ENCODE measurements at places on chromosomes 11 and 22.

DNA sequence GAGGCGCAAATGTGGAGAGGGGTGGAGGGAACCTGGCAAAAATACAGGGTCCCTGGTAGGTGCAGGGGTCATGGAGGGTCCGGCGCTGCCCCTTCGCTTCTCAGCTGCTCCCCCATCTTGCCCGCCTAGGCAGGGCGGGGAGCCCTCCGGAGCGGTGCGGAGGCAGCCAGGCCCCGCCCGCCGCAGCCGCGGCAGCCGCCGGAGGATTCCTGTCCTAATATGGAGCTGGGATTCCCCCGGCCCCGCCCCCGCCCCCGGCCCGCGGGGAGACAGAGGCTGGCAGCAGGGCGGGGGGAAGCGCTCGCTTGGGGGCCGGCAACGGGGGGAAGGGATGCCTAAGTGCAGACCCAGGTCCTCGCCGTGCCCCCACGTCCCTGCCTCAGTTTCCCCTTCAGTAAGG, 1.0 kb upstream of the NPAS4 start:
- no peak for DNase-seq

DNA sequence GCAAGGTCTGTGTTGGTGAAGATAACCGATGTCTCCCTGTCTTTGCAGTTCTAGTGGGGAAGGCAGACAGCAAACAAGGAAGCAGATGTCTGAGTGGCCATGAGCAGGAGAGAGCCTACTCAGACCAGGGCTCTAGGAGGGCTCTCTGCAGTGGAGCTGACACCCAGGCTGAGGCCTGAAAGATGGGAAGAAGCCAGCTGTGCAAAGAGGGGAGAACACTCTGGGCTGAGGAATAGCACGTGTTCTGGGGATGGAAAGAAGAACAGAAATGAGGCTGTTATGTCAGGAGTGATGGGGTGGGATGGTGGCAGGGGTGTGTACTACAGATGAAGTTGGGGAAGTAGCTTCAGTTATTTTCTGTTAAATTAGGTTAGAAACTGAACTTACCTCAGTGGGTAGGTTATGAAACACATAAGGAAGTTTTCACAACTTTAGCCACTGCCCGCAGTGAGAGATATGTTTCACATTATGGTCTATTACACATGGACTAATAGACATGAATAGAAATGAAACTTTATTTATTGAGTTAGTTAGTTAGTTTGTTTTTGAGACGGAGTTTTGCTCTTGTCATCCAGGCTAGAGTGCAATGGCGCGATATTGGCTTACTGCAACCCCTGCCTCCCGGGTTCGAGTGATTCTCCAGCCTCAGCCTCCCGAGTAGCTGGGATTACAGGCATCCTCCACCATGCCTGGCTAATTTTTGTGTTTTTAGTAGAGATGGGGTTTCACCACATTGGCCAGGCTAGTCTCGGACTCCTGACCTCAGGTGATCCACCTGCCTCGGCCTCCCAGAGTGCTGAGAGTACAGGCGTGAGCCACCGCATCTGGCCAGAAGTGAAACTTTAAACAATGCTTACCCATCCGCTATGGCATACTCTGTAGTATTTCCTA, 7.8 kb downstream of the DCPS start:
- no peak for DNase-seq

DNA sequence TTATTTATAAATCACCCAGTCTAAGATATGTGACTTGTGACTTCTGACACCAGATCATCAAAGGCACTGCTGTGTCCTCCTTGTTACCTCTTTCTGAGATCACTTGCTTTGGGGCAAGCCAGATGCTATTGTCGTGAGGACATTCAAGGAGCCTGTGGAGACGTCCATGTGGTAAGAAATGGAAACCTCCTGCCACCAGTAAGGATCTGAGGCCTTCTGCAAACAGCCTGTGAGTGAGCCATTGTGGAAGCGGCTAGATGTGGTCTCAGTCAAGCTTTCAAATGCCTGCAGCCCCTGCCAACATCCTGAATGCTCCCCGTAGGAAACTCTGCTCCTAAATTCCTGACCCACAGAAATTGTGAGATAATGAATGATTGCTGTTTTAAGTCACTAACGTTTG, 11.7 kb upstream of the RDX start:
- DNase-seq, result no peak

DNA sequence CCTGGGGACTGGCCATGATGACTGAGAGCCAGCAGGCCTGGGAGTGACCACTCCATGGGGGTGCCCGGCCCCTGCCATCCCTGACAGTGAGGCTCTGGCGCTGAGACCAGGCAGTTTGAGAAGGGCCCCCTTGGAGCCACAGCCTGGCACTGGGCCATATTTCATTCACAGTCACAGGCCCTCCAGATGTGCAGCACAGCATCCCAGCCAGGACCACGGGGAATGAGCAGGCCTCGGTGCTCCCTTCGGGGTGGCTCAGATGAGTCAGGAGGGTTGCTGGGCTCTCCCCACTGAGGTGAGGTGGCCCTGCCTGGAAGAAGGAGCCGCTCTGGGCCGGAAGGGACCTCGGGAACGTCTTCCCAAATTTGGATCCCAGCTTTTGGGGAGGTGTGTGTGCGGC, 53.0 kb downstream of the GRAMD4 start:
- no peak for DNase-seq

DNA sequence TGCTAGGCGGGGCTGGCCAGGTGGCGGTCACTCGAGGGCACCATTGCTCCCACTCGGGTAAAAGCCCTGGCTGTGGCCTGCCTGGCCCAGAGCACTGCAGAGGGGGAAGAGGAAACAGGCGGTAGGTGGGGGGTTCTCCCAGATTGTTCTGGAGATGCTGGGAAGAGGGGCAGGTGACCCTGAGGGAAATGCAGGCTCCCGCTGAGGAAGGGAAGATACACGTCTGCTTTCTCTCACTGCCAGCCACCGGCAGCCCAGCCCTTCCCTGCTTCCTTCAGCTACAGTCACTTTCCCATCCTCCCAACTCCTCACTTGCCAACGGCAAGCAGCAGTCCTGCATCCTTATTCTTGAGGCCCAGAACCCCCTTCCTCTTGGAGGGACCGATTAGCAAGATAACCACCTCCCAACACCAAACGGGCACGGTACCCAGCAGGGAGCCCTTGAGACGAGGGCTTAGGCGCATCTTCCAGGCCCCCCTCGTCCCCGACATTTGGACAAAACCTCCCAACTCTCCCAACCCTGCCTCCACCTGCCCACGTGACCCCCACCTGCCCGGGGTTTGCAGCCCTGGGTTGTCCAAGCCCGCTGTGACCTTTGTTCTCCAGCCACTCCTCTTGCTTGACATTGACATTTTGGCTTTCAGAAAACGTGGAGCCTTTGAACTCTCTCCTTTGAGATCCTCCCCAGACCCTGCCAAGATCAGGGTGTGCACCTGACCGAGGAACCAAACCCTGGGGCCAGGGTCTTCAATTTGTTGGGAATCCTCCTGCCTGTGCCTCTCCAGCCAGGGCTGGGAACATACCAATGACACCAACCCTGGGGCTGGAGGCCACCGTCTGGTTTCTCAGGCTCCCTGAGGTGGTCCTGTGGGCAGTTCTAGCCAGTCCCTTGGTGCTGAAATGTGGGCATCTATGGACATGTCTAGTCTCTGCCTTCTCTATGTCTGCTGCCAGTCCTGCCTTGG, 48.8 kb upstream of the TTLL12 start:
- no peak for DNase-seq

DNA sequence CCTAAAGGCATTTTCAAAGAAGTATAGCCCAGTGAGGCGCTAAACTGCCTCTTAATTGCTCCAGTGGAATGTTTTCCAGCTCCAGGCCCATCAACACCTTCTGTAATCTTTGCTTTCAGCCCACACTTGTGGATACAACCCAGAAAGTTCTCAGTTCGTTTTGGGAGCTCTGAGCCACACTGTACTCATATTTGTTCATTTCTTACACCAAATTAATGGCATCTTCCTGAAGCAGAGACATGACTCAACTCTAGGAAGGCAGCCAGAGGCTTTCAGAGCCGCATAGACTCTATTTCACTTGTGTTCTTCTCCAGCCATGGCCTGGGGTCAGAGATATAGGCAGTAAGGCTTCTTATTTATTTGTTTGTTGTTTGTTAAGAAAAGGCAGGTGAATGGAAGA, 175.5 kb upstream of the NCAM1 start:
- no peak for DNase-seq

DNA sequence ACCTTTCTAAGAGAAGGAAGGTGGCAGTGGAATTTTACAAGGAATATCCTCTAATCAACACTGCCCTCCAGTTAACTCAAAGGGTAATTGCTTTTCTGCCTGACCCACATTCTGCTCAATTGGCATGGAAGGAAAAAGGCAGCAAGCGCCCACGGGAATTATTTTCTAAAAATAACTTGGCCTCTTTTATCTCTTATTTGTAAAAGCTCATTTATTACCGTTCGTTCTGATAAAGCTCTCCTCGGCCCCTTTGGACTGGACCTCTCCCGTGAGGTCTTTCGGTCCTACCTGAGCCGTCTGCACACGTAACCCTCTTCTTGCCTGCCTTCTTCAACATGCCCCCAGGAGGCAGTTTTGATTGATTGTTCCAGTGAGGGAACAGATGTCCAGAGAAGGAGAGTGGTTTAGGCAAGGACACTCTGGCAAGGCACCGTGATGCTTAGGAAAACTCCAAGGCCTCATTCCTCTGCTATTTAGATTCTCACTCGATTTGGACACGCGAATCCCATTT, 53.2 kb upstream of the CRTAM start:
- no peak for DNase-seq

GRCh38 chr22:43462701-43463100, 50.9 kb downstream of the MPPED1 start:
- no peak for DNase-seq

GRCh38 chr11:17613428-17613962, 66.4 kb downstream of the OTOG start:
- DNase-seq, result no peak

- no peak for DNase-seq
Measured at GRCh38 chr11:10590218-10590915, 21.9 kb upstream of the LYVE1 start.

DNA sequence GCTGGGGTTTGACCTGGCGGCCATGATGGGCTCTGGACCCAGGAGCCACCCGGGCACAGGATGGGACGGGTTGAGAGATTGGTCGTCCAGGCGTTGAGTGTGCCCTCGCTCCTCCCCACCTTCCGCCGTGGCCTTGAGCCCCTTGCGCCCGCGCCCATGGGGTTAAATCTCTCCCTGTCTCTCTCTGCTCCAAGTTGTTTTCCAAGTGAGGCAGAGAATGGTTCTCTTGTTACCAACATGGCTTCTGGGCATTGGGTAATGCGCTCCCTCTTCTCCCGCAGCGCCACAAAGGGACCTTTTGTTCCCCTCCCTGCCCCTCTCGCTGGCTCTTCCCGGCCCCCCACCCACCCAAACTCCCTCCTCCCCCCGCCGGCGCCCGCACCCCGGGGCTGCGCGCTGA, 18.8 kb upstream of the PICK1 start:
- no peak for DNase-seq

- DNase-seq, result no peak
Measured at GRCh38 chr11:106446955-106447354, 369.5 kb downstream of the AASDHPPT start.

GRCh38 chr11:32420937-32421901, 14.1 kb downstream of the WT1 start:
- DNase-seq, result peak; percentile 69

- DNase-seq, result no peak
Measured at GRCh38 chr11:9577556-9577955, 4.1 kb downstream of the WEE1 start.

GRCh38 chr11:76282811-76283595, 76.7 kb upstream of the WNT11 start:
- DNase-seq, result no peak

DNA sequence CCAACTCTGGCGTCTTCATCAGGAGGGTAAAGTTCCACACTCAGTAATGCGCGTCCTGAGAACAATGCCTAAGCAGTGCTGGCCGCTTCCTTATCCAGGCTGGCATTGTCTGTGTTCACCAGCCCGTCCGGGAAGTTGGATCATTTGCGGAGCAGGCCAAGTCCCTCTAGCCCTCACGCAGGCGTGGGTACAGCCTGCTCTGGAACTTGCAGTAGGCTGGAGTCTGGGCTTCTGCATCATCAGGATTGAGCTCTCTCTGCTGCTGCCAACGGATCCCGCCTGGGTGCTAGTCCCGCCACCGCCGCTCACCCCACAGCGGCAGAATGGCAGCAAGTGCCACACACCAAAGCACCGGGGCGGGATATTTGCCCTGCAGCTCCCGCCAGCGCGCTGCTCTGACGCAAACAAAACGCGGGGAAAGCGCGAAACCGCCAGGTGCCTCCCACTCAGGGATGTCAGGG, 29.0 kb downstream of the GLYATL1 start:
- no peak for DNase-seq

- DNase-seq, result no peak
Measured at GRCh38 chr22:28139516-28139915, 220.5 kb upstream of the PITPNB start.

All from hepatic stellate cell (primary cell).